ENCODE measurements at places on chromosomes 7 and 10. TPM values are rescaled to one million over a fixed set of nuclear protein-coding genes. Genes with fewer than 3 reads are reported as not detected.

GRCh38 chr10:30183055-30183402 is 123.6 kb upstream of the JCAD start:
- no peaks in the 10 kb centered on the region for H3K36me3 ChIP-seq
- H3K27ac ChIP-seq = peak overlapping the region; percentile 15
- H3K4me1 ChIP-seq = peaks cover 9% of the 10 kb centered on the region
- no peaks in the 10 kb centered on the region for H3K27me3 ChIP-seq

DNA sequence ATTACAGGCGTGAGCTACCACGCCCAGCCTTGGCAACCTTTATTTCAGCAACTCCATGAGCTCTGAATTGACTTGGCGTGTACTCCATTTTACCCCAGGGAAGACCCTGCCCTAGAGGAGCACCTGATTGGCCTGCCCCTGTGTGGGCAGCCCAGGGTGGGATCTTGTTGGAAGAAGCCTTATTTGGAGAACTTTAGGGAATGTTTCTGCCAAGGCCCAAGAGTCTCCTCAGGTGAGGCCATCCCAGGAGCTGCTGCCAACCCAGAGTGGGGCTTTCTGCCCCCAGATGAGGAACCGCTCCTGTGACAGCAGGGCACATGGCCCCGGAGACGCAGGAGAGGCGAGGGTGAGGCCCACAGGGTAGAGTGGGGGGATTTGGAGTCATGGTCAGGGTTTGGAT is 42.0 kb downstream of the VWA2 start:
- H3K4me3 ChIP-seq = no peak overlapping the region
- H3K36me3 ChIP-seq = no peaks in the 10 kb centered on the region
- H3K27ac ChIP-seq = no peak overlapping the region
- H3K4me1 ChIP-seq = no peaks in the 10 kb centered on the region
- H3K27me3 ChIP-seq = peaks cover 2% of the 10 kb centered on the region
- DNase-seq = no peak

DNA sequence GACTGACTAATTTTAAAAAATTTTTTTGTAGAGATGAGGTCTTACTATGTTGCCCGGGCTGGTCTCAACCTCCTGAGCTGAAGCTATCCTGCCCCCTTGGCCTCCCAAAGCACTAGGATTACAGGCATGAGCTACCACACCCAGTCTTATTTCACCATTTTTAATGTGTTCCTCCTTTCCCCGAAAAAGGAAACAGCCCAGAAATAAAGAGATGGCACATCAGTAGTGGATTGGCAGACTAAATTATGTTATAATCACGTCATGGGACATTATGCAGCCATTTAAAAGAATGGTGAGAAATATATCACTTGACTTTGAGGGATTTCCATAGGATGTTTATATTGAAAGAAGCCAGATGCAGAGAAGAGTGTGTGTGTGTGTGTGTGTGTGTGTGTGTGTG is 40.5 kb downstream of the CAPZA2 start:
- DNase-seq = no peak
- H3K36me3 ChIP-seq = peaks cover 57% of the 10 kb centered on the region
- H3K27ac ChIP-seq = no peak overlapping the region
- H3K27me3 ChIP-seq = no peaks in the 10 kb centered on the region

The GLI3 gene
- 3.7 TPM for total RNA-seq

DNA sequence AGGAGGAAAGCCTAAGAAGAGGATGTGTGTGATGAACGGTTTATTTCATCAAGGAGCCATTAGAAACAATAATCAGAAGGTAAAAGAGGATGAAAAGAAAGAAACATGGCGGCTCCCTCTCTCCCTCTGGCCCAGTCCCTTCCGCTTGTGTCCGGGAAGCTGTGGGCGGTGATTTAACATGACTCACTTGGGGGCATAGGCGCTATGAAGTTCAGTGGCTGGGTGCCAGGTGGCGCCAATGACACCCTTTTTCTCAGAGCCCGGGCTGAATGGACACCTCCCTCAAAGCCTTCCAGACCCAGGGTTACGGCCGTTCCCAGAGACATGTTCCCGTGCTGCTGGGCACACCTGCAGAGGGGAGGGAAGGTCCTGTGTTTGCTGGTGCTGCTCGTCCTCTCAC is 244.0 kb downstream of the SKAP2 start:
- no peaks in the 10 kb centered on the region for H3K36me3 ChIP-seq
- no peak overlapping the region for H3K27ac ChIP-seq
- H3K4me1 ChIP-seq = no peaks in the 10 kb centered on the region
- H3K27me3 ChIP-seq = no peaks in the 10 kb centered on the region

The SEMA4G gene
- 221 TPM for total RNA-seq

The MALRD1 gene
- 0.75 TPM for total RNA-seq

The SCART1 gene
- total RNA-seq = 3.4 TPM

GRCh38 chr7:42548816-42549611 is 312.0 kb upstream of the GLI3 start:
- DNase-seq = no peak
- no peaks in the 10 kb centered on the region for H3K36me3 ChIP-seq
- no peaks in the 10 kb centered on the region for H3K4me1 ChIP-seq
- H3K27ac ChIP-seq = no peak overlapping the region
- no peaks in the 10 kb centered on the region for H3K27me3 ChIP-seq

DNA sequence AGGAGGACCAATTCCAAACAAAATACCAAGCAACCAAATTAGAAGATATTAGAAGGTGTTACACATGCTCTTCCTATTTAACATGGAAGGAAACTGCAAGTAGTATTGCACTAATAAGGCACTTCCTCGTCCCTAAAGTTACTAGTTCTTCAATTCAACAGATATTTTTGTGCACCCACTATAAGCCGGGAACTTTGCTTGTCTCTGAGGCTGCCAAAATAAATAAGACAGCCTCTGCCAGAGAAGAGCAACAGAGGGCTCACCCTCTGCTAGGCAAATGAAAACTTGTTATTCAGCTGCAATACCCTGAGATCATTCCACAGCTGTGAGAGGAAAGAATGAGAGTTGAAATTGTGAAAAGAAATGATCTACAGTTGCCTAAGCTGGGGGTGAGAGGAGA is 37.4 kb upstream of the GSAP start:
- H3K36me3 ChIP-seq = no peaks in the 10 kb centered on the region
- H3K4me1 ChIP-seq = peaks cover 12% of the 10 kb centered on the region
- no peak for DNase-seq
- no peaks in the 10 kb centered on the region for H3K27me3 ChIP-seq
- H3K4me3 ChIP-seq = no peak overlapping the region
- no peak overlapping the region for H3K27ac ChIP-seq

DNA sequence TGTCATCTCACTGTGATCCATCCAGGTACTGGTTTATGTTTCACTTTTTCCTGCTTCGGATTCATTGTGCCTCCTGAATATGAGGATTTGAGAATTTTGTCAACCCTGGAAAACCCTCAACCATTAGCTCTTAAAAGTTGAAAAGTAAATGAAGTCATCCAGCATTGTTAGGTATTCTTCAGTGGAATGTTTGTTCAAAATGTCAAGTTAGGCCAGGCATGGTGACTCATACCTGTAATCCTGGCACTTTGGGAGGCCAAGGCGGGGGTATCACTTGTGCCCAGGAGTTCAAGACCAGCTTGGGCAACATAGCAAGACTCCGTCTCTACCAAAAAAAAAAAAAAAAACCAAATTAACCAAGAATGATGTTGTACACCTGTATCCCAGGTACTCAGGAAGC is 222.1 kb downstream of the NSUN6 start:
- no peak overlapping the region for H3K27ac ChIP-seq
- H3K4me3 ChIP-seq = no peak overlapping the region
- DNase-seq = no peak
- no peaks in the 10 kb centered on the region for H3K4me1 ChIP-seq
- no peaks in the 10 kb centered on the region for H3K36me3 ChIP-seq

The NMT2 gene
- 28.7 TPM for total RNA-seq

DNA sequence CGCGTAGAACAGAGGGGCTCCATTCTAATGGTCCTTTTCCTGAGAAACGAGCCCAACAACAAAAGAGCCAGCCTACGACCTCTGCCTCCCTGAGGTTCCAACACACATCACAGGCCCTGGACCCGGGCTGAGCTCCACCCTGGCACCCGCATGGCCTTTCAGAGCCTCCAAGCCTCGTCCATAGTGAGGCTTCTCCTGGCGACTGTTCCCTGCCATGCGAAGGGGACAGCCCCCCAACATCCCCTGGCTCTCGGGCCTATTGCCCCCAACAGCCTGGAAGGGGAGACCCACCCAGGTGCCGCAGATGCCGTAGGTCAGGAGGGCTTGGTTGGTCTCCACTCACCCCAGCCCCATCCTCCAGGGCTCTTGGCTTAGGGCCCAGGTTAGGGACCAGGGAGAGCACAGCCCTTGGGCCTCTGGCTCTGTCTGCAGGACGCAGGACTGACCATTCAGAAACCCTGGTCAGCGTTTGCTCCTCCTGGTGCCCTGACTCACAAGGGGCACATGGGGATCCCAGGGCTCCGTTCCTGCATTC is 91.5 kb downstream of the TCERG1L start:
- H3K36me3 ChIP-seq = no peaks in the 10 kb centered on the region
- no peak overlapping the region for H3K4me3 ChIP-seq
- no peaks in the 10 kb centered on the region for H3K27me3 ChIP-seq
- no peaks in the 10 kb centered on the region for H3K4me1 ChIP-seq

DNA sequence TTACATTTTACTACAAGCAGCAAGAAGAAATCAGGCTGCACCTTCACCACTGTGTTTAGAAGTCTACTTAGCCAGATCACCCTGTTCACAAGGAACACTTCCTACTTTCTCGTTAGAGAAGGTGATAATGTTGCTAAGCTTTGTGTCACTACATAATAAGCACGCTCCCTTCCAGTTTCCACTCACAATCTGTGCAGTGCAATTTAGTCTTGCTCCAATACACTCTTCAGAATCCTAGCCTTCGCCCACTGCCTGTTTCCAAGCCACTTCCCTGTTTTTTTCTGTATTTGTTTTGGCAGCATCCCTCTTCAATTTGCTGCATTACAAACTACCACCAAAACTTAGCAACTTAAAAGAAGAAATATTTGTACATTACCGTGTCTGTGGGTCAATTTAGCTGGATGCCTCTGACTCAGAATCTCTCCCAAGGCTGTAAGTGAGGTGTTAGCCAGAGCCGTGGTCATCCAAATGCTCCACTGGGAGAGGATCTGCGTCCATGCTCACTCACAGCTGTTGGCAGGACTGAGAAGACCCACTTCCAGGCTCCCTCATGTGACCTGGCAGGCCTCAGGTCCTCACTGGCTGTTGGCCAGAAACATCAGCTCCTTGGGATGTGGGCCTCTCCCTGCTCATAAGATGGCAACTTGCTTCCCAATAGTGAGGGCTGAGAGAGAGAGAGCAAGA is 110.4 kb downstream of the PON1 start:
- H3K36me3 ChIP-seq = no peaks in the 10 kb centered on the region
- no peaks in the 10 kb centered on the region for H3K27me3 ChIP-seq
- no peak overlapping the region for H3K4me3 ChIP-seq

GRCh38 chr7:22082553-22082885 is 136.8 kb upstream of the CDCA7L start:
- no peak for DNase-seq
- H3K27me3 ChIP-seq = peaks cover 36% of the 10 kb centered on the region
- peak overlapping the region; percentile 90 for H3K27ac ChIP-seq
- peak overlapping the region; percentile 44 for H3K4me3 ChIP-seq
- H3K4me1 ChIP-seq = peaks cover 11% of the 10 kb centered on the region

Data from transverse colon (tissue), 4 donors.